NCI-H1105 (cell line): ENCODE measurements at places on chromosomes 11 and 22.

DNA sequence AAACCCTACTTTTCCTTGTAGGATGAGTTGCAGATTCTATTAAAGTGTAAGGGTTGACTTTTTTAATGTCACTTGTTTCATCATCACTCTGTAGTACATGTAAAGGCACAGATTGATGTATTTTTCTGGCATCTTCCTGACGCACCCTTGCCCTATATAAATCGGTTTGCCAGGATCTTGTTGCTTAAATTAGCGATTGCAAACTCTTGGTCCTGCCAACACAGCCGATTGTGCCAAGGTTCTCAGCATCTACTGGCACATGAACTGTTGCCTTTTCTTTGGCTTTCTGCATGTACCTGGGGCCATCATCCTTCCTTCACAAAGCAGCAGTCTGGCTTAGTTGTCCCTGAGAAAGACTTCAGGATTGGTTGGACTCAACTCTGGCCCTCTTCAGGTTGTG, 7.5 kb upstream of the LIN7C start:
- no peak for DNase-seq

DNA sequence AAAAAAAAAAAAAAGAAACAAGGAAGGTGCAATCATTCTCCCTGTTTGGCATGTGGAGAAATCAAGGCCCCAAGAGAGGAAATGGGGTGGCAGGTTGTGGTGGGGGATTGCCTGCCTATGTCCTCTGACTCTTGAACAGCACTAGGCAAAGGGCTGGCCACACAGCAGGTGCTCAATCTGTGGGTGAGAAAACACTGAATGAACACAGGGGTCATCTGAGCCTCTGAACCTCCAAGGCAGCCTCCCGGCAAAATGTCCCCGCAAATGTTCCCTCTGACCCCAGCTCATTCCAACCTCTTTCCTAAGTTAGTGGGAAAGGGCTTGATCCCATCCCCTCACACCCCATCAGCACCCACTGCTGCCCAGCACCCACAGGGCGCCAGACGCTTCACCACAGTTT, 4.6 kb downstream of the PLA2G6 start:
- DNase-seq: no peak

DNA sequence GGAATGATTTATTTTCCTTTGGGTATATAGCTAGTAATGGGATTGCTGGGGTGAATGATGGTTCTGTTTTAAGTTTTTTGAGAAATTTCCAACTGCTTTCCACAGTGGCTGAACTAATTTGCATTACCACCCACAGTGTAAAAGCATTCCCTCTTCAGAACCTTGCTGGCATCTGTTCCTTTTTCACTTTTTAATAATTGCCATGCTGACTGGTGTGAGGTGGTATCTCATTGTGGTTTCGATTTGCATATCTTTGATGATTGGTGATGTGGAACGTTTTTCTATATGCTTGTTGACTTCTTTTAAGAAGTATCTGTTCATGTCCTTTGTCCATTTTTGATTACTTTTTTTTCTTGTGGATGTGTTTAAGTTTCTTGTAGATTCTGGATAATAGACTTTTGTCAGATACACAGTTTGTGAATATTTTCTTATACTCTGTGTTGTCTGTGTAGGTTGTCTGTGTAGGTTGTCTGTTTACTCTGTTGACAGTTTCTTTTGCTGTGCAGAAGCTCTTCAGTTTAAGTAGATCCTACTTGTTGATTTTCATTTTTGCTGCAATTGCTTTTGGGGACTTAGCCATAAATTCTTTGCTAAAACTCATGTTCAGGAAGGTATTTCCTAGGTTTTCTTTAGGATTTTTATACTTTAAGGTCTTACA, 291.8 kb upstream of the DDI1 start:
- DNase-seq: no peak

DNA sequence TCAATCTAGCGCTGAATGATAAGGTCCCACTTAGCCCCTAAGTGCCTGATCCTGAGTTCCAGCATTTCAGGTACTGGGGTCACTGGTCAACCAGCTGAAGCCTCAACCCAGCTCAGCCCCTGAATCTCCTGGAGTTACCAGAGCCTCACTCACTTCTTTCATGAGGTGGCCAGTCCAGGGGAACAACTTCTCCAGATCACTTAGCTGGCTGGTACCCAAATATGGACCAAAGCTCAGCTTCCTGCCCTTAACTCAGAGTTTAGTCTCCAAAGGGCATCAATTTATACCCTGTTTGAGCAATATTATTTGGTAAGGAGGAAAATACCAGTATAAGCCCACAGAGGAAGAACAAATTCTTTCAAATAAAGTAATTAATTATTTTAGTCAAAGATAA, 105.6 kb downstream of the SLC1A2 start:
- DNase-seq: no peak

DNA sequence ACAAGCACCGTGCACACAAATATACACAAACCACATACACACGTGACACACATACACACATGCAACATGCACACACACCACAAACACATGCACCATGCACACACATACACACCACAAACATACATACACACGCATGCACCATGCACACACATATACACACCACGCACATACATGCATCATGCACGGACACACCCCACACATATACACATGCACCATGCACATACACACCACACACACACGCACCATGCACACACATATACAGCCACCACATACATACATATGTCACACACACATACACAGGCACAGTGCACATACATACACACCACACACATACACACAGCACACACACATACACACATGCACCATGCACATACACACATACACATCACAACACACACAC, 12.7 kb upstream of the B4GALNT4 start:
- no peak for DNase-seq

DNA sequence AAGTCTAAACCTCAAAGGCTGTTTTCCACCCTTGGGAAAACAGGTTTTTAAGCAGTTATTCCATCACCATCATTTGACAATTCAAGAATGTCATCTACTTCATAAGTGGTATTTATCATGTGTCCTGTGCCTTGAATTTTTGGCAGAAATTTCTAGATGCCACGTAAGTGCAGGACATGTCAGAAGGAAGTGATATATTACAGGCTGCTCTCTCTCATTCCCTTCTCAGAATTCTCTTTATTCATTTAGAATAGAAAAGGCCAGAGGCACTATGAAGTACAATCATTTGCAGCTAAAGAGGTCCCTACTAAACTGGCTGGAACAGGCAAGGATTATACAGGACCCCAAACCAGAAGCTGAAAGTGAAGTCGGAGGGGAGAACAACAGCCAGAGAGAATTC, 11.9 kb downstream of the RBFOX2 start:
- no peak for DNase-seq

- peak; percentile 23 for DNase-seq
Observed at GRCh38 chr22:47161631-47162030, 399.2 kb downstream of the TBC1D22A start.

GRCh38 chr11:115184901-115185300, 319.3 kb downstream of the CADM1 start:
- DNase-seq: no peak

DNA sequence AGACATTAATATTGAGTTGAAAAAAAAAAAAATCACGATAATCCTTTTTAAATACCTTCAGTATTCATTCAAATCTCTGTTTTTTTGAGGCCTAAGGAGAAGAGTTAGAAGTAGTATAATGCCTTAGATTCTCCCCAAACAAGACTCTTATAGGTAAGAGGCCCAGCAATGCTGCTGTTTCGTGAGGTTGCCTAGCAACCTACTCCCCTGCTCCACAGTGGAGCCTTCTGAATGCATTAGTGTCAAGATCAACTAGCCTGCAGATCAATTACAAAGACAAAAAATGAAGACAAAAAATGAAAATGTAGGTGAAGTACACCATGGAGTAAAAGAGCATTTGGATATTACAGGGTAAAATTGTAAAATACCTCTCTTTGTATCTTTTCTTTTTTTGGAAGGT, 229.8 kb upstream of the LUZP2 start:
- no peak for DNase-seq

GRCh38 chr11:130102301-130103249, 32.9 kb downstream of the APLP2 start:
- no peak for DNase-seq

DNA sequence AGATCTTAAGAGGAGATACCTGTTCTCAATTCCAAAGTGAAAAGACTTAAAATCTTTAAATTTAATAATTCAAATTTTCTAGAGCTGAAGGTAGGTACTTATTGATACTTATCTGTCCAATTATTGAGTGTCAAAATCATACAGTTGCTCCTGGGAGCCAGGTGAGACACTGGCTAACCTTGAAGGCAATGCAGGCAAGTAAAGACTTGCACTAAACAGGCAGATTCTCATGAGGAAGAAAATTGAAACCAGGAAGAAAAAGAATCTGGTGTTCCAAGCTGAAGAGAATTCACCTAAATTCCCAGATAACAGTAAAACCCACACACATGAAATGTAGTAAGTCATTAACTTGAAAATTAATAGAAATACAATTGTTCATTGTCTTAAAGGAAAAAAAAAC, 30.3 kb downstream of the VSIG10L2 start:
- no peak for DNase-seq

- no peak for DNase-seq
Observed at GRCh38 chr11:2582351-2582945, 117.3 kb downstream of the KCNQ1OT1 start.

GRCh38 chr11:35494957-35495490, 30.4 kb downstream of the PAMR1 start:
- no peak for DNase-seq

- no peak for DNase-seq
Observed at GRCh38 chr22:37904572-37905533, 1.2 kb upstream of the MICALL1 start.

- DNase-seq: no peak
Observed at GRCh38 chr11:66653123-66653522, 14.6 kb downstream of the RBM4 start.

DNA sequence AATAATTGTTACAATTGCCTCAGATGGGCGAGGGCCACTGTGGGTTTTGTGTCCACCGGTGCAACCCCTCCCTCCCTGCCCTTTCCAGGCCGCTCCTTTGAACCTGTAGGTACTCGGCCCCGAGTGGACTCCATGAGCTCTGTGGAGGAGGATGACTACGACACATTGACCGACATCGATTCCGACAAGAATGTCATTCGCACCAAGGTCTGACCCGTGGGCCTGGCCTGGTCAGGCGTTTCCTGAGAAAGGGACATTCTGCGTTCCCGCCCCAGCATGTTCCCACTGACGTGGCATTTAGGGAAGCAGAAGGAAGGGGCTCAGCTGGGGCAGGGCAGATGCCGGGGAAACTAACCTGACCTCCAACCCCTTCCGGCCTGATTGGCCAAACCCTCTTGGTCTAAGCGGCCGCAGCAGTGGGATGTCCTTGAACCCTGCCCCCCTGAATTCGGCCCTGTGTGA, 10.1 kb downstream of the SIDT2 start:
- DNase-seq: no peak

DNA sequence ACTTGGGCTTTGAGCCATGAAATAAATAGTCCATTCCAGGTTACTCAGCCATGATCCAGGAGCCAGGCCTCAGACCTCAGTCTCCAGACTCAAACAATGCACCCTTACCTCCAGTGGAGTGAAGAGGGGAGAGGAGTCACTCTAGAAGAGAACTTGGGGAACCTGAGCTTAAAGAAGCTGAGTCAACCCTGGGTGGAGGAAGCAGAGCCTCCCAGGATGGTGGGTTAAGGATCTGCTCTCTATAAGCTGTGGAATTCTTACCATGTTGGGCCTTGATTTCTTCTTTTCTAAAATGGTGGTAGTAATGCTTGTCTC, 113.2 kb downstream of the NECTIN1 start:
- no peak for DNase-seq

DNA sequence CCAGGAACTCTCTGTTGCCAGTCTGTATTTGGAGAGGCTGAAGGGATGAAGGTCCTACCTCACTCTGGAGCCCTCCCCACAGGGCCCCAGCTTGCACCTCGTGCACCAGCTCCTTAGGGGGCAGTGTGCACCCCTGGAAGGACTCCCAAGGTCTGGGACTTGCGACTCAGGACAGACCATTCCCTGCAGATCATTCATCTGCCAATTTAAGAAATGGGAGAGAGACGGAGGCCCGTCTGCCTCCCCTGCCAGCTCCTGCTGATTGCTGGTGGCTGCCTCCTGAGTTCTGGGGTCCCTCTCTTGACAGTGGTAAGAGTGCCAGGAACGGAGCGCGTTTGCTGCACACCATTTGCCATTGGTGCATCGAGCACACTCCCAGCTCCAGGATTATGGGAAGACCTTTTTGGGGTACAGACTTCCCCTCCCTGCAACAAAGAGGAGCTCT, 27.4 kb upstream of the MALAT1 start:
- DNase-seq: peak; percentile 22

DNA sequence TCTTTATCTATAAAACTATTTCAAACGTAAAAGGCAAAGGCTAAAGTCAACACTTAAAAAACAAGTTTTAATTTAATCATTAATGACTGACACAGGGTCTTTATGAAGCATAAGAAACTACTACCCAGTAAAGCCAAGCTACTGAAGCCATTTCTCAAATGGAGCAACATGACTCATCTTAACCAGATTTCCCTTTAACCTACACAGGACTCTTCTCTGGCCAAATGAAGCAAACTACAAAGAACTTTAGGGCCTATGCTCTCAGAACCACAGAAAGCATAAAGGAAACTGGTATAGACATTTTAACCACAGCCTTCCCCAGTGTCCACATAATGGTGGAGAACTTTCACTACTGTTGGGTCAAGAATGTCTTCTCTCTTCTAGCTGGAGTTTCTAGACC, 34.7 kb downstream of the ALG9 start:
- no peak for DNase-seq

DNA sequence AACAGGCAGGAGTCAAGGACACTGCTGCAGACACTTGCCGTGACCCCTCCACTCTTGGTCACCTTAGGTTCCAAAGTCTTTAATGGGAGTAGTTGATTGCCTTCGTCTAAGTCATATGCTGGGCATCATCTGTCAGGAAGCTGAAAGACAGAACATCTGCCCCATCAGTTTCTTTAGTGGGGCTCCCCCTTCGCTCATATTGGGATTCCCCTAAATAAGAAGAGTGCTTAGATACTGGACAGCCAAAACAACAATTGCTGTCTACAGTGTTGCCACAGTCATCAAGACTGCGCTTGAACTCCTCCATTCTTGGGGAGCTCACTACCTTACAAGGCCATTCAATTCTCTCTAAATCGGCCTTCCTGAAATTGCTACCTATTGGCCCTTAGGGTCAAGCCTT, 58.5 kb downstream of the UBASH3B start:
- DNase-seq: no peak

- DNase-seq: no peak
Observed at GRCh38 chr11:127055236-127055635, 54.7 kb upstream of the KIRREL3 start.

- DNase-seq: no peak
Observed at GRCh38 chr11:110410651-110411050, 19.1 kb upstream of the FDX1 start.

DNA sequence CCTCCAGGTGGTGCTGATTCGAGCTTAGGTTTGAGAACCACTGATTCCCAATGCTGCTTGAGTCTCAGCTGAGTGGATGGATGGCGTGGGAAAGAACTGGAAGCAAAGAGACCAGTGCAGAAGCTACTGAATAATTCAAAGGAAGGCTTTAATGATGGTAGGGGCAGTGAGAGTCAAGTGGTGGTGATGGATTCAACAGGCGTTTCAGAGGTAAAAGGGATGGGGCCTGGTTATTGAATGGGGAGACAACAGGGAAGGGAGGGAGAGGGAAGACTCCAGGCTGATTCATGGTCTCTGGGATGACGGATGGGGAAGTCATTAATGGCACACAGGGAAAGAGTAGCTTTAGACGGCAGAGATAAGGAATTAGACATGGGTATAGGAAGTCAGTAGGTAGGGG, 104.3 kb upstream of the TBCEL start:
- no peak for DNase-seq
